ENCODE measurements at places on chromosomes 13 and 19.

- no peak for DNase-seq
Measured at GRCh38 chr13:94249512-94249911, 230.0 kb downstream of the DCT start.

- DNase-seq: no peak
Measured at GRCh38 chr13:21668732-21669275, 2.1 kb upstream of the FGF9 start.

DNA sequence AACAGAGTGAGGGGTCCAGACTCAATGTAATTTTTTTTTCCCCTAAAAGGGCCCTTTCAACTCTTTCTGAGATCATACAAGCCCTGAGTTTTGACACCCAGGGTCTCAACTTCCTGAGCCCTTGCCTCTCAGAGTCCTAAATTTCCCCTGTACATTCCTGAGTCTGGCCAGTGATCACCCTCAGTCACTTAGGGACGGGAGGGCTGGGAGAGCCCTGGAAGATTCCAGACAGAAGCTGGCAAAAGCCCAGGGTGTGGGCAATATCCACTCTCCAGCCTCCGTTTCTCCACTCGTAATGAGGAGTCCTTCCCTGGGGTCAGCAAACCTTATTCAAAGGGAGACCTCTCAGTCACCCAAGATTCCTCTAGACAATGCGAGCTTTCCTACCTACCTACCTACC is 1.6 kb downstream of the PPP1R13L start:
- no peak for DNase-seq

- DNase-seq: no peak
Measured at GRCh38 chr13:100870898-100871297, 196.3 kb upstream of the TMTC4 start.

GRCh38 chr13:24215126-24215525 is 54.6 kb downstream of the SPATA13 start:
- DNase-seq: no peak

DNA sequence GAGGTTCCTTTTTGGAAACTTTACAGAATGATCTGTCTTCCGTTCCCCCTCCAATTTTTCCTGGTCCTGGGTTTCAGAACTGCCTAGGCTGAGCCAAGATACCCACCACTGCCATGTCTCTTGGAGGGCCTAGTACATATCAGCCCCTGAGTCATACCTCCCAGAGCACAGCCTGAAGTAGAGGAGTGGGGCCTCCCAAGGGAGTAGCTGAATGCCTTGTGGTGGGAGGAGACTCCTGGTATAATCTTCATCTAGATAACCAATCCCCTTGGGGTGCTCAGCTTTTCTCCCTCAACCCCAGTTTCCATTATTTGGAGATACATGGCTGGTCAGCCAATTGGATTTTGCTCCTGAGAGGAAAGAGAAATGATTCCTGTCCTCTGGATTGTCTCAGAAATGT is 30.3 kb downstream of the ZNF763 start:
- DNase-seq: no peak

DNA sequence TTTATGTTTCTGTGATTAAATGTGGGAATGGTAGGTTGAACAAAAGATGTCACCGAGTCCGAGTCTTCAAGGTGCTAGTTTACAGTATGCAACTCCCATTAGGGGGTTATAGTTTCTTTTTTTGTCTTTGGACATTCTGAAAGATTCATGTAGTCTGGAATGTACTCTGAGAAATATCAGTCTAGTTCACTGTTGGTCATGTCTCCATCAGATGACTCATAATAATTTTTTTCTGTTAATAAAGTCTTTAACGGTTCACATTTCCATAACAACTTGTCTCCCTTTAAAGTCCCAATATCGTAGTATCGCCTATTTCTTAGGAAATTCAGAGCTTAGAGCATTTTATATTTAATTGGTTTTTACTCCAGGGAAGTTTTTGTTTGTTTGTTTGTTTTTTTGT is 13.5 kb upstream of the ESD start:
- DNase-seq: no peak

- peak; percentile 63 for DNase-seq
Measured at GRCh38 chr13:66994097-66994496, 236.0 kb downstream of the PCDH9 start.

DNA sequence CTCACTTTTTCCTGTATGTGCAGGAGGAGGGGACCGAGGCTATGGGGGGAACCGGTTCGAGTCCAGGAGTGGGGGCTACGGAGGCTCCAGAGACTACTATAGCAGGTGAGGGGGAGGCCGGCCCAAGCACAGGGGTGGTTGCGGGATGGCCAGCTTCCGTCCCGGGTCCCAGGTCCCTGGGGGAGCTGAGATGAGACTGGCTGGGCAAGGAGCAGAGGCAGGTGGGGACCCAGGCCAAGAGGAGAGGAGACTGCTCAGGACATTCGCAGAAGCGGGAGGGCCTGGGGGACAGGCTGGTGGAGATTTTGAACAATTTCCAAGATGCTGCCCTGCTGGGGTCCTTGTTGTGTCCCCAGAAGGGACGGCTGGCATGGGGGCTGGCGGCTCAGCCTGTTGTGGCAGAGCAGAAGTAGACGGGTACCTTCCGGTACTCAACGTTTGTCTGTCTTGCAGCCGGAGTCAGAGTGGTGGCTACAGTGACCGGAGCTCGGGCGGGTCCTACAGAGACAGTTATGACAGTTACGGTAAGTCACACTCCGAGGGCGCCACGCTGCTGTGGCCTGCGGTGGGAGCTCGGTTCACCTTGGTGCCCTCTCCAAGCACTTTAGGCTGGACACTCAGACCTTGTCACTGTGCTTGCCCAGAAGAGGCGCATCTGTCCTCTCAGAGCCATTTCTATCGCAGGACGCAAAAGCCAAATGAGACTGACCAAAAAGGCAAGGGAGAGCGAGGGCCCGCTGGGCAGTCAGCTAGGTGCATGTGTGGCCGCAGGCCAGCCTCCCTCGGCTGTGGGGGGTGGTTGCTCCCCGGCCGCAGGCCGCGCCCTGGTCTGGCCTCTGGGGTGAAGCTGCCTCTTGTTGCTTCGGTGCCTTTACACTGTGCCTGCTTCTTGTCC is 2.6 kb downstream of the CIRBP start:
- no peak for DNase-seq

DNA sequence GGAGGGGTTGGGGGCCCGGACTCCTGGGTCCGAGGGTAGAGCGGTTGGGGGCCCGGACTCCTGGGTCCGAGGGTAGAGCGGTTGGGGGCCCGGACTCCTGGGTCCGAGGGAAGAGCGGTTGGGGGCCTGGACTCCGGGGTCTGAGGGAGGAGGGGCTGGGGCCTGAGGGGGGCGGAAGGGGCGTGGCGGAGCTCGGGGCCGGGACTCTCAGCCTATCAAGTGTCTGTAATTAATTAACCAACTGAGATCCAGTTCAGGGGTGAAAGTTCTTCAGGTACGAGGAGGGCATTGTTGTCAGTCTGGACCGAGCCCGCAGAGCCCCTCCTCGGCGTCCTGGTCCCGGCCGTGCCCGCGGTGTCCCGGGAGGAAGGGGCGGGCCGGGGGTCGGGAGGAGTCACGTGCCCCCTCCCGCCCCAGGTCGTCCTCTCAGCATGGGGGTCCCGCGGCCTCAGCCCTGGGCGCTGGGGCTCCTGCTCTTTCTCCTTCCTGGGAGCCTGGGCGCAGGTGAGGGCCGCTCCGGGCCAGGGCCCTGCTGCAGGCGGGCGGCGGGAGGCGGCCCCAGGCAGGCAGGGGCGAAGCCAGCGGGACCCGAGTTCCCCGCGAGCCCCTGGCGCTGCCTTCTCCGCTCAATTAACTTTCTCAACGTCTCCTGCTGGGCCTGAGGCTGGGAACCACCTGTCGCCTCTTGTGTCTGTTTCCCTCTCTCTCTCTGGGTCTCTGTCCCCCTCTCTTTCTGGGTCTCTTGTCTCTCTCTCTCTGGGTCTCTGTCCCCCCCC is 697 bp downstream of the FCGRT start:
- no peak for DNase-seq

GRCh38 chr13:83499286-83499685 is 383.0 kb downstream of the SLITRK1 start:
- DNase-seq: no peak

DNA sequence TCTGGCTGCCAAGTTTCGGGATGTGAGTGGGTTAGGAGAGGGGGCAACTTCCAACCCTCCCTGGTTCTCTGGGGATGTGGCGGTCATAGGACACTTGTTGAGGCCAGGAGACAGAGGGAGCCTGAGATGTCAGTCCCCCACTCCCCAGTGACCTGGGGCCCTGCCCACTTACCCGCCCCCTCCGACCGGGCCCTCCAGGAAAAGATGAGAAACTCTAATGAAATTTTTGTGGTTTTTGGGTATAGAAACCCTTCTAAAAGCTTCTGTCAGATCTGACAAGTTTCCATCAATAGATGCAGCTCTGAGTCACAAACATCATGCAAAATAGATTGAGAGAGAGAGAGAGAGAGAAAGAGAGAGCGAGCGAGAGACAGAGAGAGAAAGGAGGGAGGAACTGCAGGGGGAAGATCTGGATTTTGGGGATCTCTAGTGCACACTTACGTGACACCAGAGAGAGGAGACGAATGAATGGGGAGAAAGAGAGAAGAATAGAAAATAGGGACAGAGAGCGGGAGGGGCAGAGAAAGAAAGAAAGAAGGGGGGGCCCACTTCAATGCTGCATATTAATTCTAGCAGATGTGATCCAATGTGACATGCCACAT is 94.0 kb downstream of the PTPRS start:
- DNase-seq: no peak

GRCh38 chr13:97324115-97324514 is 102.0 kb downstream of the MBNL2 start:
- DNase-seq: no peak

DNA sequence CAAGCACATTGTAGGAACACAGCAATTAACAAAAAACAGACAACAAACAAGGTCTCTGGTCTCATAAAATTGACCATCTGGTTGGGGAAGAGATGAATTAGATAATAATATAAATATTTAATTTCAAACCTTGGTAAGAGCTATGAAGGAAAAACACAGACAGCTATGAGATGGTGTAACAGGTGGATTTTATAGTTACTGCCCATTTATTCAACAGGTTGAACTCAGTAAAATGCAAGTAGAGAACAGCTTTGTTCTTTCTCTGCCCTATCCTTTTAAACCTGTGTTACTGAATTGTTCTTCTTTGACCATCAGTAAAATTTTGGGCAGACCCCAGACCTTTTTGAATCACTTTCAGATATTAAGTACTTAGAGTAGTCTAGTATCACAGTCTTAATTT is 77.6 kb upstream of the FAM216B start:
- DNase-seq: no peak

DNA sequence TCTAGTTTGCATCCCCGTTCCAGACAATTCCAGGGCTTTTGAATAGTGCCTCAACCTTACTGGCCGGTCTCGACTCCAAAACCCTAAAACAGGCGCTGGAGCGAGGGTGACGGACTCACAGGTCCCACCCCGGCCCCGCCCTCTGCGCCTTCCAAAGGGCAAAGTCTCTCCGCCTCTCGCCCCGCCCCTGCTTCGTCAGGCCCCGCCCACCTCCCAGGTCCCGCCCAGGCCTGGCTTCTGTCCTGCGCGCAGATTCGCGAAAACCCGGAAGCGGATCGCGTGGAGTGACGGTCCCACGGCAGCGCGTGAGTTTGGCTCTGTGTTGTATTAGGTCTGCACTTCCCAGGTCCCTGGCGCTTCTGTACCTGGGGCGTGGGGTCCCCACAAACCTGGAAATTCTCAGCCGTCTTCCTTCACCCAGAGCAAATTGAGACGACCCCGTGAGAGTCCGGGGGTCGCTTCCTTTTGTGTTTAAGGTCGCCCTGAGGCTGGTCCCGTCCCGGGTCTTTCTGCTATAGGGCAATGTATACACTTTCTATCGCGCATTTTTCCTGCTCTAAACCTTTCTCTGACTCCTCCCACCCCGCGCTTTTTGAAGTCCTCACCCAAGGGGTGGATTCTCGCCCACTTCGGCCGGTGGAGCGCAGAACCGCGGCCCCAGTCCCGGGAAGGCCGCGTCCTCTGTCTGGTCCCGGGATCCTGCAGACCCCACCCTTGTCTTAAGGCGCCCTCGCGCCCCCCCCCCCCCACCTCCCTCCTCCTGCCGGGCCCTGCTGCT is at the start of gene ZNF813:
ZNF813 (plus strand) TSS at position 249 of the 778 bp plus-strand sequence. CDS start 16,090 bp downstream, outside the sequence.
- peak; percentile 78 for DNase-seq

GRCh38 chr19:6238643-6239281 is 41.0 kb downstream of the MLLT1 start:
- no peak for DNase-seq

GRCh38 chr13:107296804-107297203 is 728.9 kb upstream of the ARGLU1 start:
- no peak for DNase-seq

- no peak for DNase-seq
Measured at GRCh38 chr19:35629332-35629633, 447 bp downstream of the RBM42 start.

DNA sequence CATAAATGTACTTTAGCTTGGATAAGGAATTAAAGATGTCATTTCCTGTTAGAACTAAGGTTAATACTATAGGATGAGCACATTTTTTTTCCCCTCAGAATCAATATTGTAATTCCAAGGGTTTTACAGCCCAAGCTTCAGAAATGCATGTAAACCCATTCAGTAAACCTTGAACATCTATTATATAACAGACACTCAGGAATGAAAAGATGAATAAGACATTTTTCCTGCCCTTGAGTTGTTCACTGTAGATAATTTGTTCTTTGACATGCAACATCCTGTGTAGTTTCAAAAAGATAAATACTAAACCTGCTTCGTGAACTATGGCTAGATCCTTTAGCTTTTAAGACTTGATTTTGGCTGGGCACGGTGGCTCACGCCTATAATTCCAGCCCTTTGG is 21.7 kb upstream of the KCTD4 start:
- no peak for DNase-seq

- no peak for DNase-seq
Measured at GRCh38 chr13:38395497-38395788, 45.8 kb downstream of the UFM1 start.

- DNase-seq: no peak
Measured at GRCh38 chr13:38618881-38619280, 68.0 kb upstream of the FREM2 start.

- peak; percentile 44 for DNase-seq
Measured at GRCh38 chr13:102642475-102642874, 45.7 kb downstream of the TPP2 start.

DNA sequence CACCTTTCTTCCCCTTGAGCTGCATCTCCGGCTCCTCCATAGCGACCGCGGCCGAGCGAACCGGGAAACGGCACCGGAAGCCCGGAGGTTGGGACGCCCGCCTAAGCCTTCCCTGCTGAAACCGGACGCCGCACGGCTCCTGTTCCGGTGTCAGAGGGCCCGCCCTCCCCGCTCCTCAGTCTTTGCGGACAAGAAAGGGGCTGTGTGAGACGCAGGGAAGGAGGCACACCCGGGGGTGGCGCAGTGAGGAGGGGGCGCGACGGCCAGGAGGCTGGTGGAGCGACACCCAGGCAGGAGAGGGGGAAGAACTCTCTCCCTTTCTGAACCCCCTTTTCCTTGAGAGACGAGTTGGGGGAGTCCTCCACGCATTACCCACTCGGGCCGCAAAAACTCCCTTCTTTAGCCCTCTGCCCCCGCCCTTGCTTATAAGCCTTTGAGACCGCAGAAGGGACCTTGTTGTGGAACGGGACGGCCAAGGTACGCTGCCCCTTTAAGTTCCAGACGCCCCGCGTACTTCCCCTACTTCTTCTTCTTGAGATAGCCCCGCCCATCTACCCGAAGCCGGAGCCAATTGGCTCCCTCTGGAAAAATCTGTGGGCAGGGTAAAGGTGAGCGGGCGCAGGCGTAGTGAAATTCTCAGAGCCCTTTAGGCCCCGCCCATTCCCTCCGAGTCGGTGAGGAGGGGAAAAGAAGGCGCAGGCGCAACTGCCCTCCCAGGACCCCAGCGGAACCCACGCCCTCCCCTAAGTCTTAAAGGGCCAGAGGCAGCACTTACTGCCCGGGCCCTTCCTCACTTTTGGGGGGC is at the start of the genes BORCS8 and RFXANK:
BORCS8 (minus strand) TSS at position 75 of the 805 bp plus-strand sequence; CDS start at position 40, 35 bp downstream.
RFXANK (plus strand) TSS at position 181 of the 805 bp plus-strand sequence. CDS start 1,689 bp downstream, outside the sequence.
- DNase-seq: peak; percentile 99

Measured in right renal cortex interstitium (tissue), 3 donors.